Occipital lobe (tissue), 3 donors: ENCODE measurements at places on chromosomes 5 and 9.
A peak's percentile ranks its signal among the peaks of the same experiment; 100 is the strongest.

GRCh38 chr5:2111569-2112105, 228.9 kb upstream of the IRX4 start:
- no peak for DNase-seq

GRCh38 chr5:54895816-54896341, 89.5 kb downstream of the ESM1 start:
- DNase-seq: peak; percentile 30

GRCh38 chr5:94378062-94378461, 240.3 kb downstream of the KIAA0825 start:
- no peak for DNase-seq

- no peak for DNase-seq
These were observed 101.3 kb upstream of the MAN2A1 start for GRCh38 chr5:109588281-109589035.

DNA sequence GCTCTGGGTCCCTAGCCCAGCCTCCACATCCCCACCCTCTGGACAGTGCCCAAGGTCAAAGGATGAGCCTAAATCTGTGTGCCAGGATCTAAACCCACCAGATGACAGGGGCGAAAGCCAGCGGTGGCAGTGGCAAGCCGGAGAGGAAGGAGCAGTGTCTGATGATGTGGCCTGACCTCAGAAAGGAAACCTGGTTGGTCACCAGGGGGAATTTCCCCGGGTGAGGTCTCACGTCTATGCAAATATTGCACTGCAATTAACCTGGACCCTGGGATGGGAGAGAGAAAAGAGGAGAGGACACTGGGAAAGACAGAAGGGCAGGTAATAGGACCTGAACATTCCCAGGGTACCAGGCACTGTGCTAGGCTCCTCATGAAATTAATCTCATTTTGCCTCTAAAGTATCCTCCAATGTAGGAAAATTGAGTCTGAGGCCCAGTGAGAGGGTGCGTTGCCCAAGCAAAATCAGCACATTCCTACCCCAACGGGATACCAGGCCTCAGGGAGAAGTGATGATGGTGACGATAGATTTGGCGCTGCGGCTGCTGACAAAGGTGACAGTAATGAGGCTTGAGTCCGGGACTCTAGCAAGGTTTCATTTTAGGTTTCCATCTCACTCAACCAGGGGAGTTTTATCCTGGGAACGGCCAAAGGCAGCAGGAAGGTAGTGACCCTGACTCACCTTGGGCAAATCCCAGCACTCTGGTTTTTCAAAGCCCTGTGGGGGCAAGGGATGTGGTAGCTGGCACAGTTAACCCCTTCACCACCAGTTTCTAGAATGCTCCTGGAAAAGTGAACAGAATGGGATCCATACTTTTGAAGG, 13.4 kb upstream of the TNIP1 start:
- DNase-seq: no peak

DNA sequence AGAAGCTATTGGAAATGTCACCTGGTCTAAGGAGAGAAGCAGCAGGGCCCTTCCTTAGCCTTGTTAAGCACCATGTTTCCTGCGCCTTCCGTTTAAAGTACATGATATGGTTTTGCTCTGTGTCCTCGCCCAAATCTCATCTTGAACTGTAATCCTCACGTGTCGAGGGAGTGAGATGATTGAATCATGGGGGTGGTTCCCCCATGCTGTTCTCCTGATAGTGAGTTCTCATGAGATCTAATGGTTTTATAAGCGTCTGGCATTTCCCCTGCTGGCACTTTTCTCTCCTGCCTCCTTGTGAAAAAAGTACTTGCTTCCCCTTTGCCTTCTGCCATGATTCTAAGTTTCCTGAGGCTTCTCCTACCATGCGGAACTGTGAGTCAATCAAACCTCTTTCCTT, 49.7 kb downstream of the PRDM6 start:
- no peak for DNase-seq

DNA sequence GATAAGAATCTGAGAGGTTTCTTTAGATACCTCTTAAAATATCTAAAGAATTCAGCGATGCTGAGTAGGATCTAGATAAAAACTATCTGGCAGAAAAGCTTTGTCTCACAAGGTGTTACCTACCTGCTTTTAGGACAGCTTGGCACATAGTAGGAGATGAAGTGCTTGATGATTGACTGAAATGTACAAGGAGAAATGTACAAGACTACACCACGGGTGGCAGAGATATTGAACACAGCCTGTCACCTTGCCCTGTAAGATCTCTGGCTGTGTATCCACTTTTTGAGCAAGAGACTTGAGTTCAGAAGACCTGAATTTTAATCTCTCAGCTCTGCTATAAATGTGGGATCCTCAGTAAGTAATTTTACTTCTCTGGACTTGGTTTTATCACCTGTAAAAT, 15.7 kb downstream of the ALDOB start:
- DNase-seq: no peak

GRCh38 chr5:58924306-58924705, 341.4 kb downstream of the RAB3C start:
- DNase-seq: no peak

DNA sequence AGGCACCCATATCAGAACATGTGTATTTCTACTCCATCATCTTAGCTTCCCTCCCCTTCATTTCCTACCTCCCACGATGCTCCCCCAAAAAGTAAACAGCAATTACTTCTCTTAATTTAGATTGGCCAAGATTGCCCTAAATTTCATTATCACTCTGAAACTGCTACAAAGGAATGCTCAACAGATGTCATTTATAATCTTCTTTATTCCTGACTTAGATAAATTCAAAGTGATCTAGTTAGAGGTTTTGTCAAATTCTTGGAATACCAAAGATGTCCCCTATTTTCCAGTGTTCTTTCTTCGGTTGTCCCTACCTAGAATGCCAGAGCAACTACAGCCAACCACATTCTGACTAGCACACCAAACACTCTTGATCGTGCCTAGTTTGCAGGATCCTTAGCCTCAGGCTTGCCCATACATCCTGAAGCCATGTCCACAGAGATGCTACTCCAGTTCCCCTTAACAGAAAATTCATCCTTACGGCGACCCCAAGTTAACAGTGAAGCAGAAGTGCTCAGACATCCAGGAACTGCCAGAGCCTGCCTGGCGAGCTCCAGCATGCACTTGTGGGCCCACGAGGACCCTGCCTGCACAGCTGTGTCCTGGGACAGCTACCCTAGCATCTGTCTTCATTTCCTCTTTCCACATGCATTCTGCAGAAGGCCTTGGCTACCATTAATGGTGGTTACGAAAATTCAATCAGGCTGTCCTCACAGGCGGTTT, 31.6 kb downstream of the DAP start:
- no peak for DNase-seq

- DNase-seq: no peak
These were observed 186.0 kb upstream of the KLF9 start for GRCh38 chr9:70600506-70600905.

DNA sequence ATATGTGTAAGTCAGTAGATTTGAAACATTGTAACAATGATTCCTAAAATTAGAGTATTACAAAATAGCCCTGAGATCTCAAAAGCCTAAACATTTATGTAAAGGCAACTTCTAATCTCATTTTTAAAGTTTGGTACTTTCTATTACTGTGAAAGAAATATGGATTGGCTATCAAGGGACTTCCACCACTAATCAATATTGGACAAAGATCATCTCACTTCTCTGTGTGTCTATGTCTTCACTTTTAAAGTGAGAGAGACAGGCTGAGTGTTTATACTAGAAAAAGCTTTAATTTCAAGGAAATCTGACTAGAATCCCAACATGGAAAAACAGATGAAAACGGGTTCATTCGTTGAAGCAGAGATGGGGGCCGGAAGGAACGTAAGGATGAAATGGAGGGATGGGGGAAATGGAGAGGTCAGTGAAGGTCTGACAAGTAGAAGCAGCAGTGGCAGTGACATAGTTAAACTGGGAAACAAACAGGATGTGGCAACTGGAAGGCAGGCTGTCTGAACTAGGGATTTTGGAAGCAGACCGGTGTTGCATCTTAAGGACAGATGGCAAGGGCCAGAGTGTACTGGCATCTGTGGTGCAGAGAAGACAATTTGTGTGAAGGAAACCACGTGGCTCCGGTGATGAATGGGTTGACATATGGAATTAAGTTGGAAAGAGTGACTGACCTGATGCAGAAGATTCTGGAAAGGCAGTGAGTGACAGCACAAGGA, 60.8 kb downstream of the PDE4D start:
- no peak for DNase-seq

- DNase-seq: no peak
These were observed 8.3 kb upstream of the COMMD10 start for GRCh38 chr5:116076496-116076895.

- no peak for DNase-seq
These were observed 162.3 kb upstream of the PPP2R2B start for GRCh38 chr5:147040856-147041255.

DNA sequence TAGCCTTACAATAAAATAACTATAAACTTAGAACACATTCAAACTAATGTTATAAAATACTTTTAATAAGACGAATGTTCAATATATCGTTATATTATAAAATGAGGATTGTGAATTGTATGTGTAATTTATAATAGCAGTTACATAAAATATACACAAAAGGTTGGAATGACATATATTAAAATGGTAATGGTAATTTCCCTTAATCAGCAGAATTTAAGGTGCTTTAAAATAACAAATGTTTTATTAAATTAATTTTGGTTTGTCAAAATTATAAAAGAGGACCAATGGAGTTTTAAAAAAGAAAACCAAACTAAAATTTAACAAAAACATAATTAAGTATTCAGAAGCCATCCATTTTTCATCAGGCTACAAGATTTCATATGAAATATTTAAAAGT, 164.3 kb upstream of the PRDM9 start:
- no peak for DNase-seq

DNA sequence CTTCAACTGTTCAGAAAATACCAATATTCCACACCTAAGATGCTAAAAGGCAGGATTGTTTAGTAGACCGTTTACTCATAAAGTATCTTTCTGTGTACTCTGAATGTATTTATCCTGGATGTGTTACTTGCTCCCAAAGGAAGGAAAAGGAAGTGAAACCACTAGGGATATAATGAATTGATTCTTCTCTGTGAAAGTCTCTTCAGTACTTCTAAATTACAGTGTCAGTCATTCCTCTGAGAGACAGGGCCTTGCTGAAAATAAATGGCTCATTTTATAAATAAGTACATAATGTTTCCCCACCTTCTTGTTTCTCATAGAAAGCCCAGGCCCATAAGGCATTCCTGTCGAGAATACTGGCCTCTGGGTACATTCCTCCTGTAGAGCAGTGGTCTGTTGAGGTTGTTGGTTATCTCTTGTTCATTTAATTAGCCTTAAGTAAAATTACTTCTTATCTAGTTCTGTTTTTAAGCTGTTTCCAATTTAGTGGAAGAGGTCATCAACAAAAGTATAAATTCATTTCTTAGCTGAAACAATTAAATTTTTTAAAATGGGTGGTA, 1.6 kb downstream of the HAPLN1 start:
- DNase-seq: no peak
